ENCODE measurements at places on chromosomes 12 and 14.

- DNase-seq, result no peak
Measured at GRCh38 chr12:124745891-124746570, 117.6 kb downstream of the SCARB1 start.

DNA sequence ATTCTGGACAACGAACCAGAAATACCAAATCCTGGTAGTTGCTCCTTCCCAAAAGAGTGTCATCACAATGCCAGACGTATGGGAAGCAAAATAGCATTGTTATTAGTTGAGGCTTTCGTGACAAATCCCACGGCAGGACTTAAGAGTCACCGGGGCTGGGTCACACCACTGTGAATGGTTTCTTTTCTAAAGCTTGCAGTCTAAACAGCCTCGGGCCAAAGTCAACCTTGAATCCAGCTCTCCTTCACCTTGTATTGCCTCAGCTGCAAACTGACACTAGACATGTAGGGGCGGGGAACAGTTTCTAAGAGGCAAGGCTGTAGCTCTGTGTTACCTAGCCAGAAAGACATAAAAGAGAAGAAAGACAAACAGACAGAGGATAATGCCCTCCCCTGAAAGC is 734.8 kb downstream of the MED13L start:
- no peak for DNase-seq

GRCh38 chr14:98953551-98954348 is 318.2 kb downstream of the BCL11B start:
- DNase-seq, result no peak

DNA sequence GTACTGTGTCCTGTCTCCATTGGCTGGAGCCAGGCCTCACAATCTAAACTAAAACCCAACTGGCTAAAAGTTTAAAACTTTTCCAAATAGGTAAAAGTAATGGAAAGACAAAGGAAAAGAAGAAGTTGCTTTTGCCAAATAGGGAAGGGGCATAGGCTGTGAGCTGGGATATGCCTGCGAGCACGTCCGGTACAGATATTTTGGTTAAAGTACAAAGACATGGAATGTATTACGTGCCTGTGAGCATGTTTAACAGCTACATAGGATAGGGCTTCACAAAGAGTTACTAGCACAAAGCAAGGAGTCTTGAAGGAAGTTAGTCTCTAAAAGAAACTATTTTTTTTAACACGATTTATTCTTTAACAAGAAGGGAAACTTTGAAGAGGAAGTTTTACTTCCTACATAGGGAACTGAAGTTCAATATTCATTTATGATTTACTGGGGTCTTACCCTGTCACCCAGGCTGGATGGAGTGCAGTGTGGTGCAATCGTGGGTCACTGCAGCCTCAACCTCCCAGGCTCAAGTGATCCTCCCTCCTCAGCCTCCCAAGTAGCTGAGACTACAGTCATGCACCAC is 41.9 kb upstream of the INF2 start:
- no peak for DNase-seq

DNA sequence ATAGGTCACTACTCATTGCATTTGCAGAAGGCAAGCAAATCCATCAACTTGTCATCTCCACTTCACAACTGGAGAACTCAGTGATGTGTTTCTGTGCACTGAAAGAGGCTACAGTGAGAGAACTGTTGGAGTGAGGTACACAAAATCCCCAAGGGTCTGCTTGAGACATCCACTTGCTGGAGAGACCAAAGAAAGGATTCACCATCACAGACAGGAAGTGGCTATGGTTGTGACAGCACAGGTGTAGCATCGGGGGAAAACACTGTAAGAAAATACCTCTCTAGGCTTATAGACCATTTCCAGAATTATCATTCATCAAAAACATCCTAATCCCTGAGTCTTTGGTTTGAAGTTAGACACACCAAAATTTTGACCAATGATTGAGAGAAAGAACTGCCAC is 201.3 kb upstream of the OR4E1 start:
- no peak for DNase-seq

GRCh38 chr12:41479426-41479825 is 291.3 kb downstream of the PDZRN4 start:
- no peak for DNase-seq

DNA sequence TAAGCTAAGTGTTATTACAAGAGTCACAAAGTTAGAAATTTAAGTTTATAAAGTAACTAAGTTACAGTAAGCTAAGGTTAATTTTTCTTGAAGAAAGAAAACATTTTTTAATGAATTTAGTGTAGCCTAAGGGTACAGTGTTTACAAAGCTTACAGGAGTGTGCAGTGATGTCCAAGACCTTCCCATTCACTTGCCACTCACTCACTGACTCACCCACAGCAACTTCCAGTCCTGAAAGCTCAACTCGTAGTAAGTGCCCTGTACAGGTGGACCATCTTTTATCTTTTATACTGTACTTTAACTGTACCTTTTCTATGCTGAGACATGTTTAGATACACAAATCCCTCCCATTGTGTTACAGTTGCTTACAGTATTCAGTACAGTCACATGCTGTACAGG is 60.9 kb upstream of the TMEM263 start:
- DNase-seq, result no peak

GRCh38 chr12:32296567-32296966 is 102.8 kb upstream of the FGD4 start:
- no peak for DNase-seq

- DNase-seq, result no peak
Measured at GRCh38 chr12:80714846-80715245, 1.9 kb upstream of the MYF5 start.

- no peak for DNase-seq
Measured at GRCh38 chr14:20848955-20849570, 42.1 kb upstream of the RNASE3 start.

DNA sequence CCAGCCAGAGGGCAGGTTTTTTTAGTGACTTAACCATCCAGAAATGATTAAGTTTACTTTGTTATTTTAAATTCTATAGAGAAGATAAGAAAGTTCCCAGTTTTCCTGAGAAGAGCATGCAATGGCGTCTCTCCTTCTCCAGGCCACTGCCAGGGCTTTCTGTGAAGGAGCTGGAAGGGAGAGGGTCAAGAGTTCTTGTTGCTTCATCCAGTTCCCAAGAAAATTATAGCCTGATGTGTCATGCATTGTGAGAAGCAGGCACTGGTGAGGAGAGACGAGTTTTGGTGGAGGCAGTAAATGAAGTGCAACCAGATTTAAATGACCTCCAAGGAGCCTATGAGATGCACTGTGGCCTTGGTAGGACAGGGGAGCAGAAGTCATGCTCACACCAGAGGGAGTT is 14.2 kb downstream of the ELK3 start:
- no peak for DNase-seq

DNA sequence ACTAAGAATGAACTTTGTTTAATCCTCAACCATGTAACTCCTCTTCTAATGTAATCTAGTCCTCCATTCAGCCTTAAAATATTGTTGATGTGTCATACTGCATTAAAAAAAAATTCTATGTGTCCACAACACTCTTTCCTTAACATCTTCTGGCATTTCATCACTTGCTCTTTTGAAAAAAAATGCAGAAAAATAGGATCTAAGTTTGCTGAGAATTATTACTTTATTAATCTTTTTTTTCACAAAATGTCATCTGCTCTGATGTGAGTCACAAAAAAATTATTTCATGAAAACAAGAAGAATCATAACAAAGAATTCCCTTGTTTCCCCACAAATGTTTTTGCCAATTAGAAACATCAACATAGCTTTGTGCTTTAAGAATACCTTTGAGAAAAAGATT is 410.1 kb upstream of the MGAT4C start:
- DNase-seq, result no peak

DNA sequence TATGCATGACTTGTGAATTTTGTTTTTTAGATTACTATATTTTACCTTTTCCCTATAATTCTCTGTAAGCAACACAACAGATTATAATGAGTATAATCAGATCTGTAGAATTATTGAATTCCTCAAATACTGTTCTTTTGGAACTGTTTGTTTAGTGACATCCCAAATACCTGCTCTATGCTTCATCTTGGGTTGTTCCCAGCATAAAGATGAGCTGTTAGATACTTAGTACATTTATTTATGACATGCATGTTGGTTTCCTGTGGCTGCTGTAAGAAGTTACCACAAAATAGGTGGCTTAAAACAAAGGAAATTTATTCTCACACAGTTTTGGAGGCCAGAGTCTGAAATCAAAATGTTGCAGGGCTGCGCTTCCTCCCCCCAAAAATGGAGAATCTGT is 78.4 kb downstream of the PTPRR start:
- no peak for DNase-seq

DNA sequence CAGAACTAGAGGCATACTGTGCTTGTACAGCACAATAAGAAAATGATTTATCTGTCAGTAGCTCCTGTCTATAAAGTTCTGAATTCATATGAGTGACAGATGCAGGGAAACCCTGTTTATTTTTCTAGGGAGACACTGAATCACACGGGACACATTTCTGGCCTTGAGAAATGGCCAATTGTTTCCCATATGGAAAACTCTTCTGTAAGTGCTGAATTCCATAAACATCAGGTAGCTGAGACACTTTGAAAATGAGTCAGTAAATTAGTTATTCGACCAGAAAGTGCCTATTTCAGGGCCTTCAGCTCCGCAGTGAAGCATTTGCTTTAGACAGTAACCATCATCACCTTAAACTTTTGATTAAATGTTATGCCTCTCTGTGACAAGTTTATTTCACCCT is 184.4 kb downstream of the TMEM132D start:
- no peak for DNase-seq

GRCh38 chr14:105742531-105742848 is 216.1 kb downstream of the TMEM121 start:
- DNase-seq, result no peak

GRCh38 chr12:63470161-63470560 is 198.1 kb downstream of the DPY19L2 start:
- no peak for DNase-seq

GRCh38 chr12:104532636-104533035 is 75.9 kb downstream of the CHST11 start:
- no peak for DNase-seq

DNA sequence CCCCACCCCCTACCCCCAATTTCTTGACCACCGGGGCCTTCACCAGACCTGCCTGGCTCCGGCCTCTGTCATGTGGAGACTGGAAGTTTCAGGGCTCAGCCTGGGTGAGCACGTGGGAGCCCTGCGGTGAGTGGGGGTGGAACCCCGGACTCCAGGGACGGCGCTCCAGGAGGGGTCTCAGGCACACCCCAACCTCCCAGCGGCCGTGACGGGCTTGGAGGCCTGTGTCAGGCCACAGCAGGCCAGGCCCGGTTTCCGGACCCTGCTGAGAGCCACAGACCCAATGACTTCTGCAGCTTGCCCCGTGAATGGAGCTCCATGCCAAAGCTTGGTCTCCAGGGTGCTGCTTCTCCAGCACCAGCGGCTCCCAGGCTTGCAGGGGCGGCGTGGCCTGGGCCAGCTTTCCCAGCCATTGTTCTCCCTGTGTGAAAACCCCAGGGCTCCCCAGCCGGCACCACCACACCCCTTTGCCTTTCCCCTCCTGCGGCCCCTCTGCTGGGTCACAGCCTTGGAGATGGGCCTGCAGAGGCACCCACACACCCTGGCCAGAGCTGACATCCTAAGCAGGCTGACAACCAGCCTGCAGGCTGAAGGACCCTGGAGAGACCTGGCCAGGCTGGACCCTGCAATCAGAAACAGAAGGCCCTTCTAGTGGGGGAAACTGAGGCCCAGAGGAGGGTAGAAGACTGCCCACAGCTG is 186.2 kb upstream of the C14orf180 start:
- no peak for DNase-seq

DNA sequence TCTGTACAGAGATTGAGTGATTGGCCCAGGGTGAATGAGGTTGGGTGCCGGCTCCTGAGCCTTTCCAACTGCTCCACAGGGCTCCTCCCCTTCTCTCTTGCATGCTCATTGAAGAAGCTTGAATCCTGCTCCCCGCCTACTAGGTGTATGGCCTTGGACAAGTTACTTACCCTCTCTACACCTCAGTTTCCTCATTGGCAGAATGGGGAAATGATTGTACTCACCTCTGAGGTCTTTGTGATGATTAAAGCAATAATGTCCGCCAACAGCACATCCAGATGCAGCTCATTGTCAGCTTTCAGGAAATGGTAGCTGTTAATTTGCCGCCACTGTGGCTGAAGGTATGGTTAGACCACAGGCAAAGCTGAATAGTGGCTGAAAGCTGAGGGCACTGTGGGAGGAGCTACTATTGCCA is 174.1 kb downstream of the CRADD start:
- DNase-seq, result no peak

DNA sequence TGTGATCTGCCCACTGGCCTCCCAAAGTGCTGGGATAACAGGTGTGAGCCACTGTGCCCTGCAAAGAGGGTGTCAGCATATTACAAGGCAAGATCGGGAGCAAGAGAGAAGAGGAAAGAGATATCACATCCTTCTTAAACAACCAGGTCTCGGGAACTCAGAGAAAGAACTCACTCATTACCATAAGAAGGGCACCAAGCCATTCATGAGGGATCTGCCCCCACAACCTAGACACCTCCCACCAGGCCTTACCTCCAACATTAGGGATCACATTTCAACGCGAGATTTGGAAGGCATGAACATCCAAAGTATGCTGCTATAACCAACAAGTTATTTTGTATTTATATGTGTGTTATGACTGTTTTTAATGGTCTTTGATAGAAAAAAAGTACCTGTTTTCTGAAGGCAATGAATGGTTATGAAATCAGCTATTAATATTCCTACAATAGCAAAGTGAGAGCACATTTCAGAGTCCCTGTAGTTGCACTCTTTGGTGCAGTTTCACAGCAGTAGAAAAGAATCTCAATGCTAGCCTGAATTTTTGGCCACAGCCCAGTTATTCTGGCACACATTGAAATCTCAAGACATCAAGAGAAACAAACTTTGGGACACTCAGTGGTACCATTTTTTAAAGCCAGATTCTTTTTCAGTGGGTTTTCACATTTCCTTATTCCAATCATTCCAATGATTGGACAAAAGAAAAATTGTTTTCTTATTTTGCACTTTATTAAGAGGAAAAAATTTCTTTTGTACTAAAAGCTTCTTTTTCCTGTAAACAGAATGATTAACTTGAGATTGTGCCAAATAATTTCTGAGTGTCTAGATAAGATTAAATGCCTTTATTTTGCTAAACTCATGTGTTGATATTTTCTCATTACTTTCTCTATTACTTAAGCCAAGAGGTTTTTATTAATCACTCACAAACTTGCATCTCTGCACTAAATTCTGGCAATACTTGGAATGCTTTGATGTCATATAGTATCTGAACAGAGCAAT is 582.6 kb upstream of the ATP2B1 start:
- DNase-seq, result no peak

DNA sequence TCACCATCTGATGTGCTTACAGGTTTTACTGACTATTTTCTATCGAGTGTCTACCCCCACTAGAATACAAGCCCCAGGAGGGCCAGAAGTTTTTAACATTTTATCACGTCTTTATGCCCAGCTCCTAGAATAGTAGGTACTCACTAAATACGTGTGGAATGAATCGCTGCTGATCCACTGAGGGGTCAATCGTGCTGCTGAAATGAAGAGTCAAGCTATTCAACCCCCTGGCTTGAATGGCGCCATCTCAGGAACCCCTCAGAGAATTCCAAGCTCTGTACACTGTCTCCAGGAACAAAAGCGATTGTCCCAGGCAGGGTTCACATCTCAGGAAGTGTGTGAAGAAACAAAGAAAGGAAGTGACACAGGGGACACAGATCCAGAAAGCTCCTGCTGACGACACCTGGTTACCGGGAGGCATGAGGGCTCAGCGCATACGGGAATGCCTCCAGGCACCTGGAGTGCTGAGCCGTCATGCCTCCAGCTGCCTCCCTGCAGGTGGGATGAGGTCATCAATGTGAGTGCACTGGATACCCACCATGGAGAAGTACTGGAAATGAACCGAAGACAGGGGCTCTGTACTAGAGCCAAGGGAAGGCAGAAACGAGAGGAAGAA is 45.6 kb downstream of the PITPNM2 start:
- no peak for DNase-seq

Data from stimulated activated CD8-positive, alpha-beta memory T cell treated with anti-CD3 and anti-CD28 coated beads, Interleukin-4, amount 100 ng/mL, for 1 hour (primary cell).